ENCODE measurements at places on chromosomes 2 and 18.

- no peak for DNase-seq
These were observed 23.3 kb downstream of the PAX8 start for GRCh38 chr2:113255140-113256070.

DNA sequence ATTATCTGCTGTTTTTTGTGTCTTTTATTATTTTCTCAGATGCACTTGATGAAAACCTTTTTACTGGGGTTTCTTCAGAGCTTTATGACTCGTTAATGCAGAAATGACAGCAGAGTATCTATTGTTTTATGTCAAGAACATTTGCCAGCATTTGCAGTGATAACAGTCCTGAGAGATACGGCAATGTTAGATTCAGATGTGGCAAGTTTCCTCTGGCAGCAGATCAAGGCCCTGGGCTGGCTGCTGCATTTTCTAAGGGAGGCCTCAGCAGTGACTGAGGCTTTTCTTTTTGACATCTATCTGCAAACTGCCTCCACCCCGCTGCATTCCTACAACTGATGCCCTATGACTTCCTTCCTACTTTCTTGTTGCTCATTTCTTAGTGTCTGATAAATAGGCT lies 40.2 kb downstream of the EFEMP1 start:
- DNase-seq, result no peak

- no peak for DNase-seq
These were observed 347.6 kb upstream of the VRK2 start for GRCh38 chr2:57698935-57699449.

DNA sequence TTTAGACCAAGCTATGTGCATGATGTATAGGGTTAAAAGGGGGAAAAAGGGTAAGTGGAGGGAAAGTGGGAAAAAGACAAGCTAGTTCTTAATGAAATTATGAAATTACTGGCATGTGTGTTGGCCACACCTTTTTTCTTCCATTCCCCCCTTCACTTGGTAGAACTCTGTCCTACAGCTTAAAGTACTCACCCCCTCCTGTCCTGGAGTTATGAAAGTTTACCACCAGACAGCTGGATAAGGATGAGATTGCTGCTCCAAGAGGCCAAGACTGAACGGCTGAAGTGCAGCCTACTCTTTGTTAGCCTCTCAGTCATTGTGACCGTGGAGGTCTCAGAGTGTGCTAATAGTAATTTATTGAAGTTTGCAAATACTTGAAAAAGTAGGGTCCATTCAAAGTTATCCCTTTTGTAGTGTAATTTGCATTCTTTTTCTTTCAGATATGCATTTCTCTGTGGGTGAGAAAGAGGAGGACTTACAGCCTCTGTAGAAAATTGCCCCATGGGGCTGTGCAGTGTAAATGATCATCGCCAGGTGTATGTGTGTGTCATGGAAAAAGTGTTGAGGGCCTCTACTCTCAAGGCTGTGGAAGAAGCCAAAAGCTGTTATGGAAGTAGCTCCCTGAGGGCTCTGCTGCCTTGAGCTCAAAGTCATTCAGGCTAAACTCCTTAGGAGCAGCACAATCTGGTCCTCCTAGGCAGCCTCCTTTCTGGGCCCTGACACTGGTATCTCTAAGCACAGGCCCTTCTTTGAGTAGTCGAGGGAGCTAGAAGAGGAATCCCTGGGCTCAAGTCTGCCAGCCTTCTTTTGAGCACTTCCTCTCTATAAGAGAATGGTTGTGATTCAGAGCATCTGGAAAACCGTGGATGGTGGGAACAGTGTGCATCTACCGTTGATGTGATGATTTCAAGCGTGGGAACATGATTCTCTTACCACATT lies 46.2 kb downstream of the LHCGR start:
- no peak for DNase-seq

DNA sequence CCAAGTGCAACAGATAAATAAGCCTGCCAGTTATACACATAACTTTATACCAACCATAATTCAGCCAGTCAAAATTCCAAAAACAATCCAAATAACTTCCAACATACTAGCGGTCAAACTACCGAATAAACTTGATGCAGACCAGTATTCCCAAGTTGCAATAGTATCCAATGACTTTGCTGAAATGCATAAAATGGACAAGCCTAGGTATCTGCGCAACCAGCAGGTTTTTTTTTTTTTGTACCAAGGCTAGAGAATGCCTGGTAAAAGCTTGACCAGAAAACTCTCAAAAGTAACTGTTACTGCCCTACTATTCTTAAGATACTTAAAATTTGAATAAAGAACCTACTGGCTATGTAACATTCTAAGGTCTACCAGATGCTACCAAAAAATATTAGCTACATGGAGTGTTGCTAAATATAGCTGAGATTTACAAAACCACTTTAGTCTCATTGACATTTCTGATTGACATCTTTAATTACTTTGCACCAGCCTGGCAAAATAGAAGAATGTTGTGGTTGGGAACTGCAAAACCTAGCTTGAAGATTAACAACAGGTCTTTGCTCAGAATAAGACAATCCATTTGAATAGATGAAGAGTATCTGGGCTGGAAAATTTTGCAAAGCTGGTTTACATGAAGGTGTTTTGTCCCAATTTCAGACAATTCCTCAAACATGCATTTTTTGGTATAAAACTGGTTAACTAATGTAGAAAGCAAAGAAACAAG lies 7.3 kb downstream of the SRSF7 start:
- no peak for DNase-seq

DNA sequence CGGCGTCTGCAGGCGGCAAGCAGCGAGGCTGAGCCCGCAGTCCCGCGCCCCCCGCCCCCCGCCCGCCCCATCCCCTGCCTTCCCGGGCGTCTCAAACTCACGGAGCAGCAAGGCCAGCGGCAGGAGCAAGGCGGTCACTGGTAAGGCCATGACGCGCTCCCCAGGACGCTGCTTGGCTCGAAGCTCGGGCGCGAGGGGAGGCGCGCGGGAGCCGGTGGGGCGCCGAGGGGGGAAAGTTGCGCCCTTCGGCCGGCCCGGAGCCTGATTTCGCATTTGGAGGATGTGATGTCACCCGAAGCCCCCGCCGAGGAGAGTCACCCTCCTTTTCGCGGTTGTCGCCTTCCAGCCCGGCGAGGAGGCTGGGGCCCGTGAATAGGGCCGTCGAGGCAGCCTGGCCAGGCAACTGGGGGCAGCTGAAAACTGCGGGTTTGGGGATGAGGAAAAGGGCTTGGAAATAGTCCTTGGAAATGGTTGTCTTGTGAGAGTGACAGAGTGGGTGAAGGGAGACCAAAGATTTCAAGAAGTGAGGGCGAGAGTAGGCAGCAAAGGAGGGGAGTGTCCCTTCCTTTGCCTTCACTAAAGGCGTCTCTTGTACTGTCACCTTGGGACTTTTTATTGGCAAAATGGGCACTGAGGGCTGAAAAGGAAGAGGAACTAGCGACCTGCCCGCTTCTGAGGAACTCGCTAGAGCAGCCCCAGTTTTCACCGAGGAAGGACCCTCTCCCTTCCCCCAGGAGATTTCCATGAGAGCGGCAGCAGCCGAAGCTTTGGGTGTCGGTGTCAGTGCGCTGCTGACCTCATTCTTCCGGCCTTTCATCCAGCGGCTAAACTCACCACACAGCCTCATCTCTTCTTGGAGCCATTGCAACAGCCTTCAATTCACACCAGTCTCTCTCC lies at the start of gene CD8A:
TSS of gene CD8A (minus strand) at position 238 of the 897 bp plus-strand sequence. CDS start at position 150, 88 bp downstream.
- DNase-seq, result no peak

GRCh38 chr18:77897606-77898005 lies 648.0 kb downstream of the GALR1 start:
- DNase-seq, result no peak

DNA sequence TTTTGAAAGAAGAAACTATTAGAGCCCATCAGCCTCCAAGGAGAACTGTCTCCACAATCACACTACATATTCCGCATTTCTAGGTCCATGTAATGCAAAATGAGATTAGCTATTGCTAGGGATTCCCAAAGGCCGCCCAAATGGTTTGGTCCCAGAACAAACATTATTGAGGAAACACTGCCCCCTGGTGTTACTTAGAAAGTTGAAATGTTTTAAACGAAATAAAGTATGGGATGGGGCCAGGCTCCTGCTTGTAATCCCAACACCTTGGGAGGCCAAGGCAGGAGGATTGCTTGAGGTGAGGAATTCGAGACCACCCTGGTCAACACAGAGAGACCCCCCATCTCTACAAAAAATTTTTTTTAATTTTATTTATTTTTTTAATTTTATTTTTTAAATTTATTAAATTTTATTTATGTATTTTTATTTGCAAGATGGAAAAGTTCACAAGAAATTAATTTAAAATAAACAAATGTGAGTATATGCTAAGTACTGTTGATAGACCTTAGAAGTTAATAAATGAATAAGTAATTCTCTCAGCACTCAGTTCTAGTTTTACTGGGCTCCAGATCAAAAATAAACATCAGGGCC lies 5.5 kb downstream of the NHEJ1 start:
- no peak for DNase-seq

DNA sequence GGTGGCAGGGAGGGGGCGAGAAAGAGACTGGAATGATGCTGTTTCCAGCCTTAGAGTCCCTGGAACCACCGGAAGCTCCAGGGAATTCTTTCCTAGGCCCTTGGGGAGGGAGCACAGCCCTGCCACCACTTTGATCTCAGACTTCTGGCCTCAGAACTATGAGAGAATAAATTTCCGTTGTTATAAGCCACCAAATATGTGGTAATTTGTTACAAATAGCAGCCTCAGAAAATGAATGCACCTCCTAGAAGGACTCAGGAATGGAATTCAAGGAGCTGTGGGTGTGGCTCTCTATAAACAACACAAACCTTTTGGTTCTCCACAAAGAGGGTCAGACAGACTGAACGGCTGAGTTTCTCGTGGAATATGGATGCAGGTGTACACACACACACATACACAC lies 144.5 kb downstream of the ACKR3 start:
- DNase-seq, result no peak

DNA sequence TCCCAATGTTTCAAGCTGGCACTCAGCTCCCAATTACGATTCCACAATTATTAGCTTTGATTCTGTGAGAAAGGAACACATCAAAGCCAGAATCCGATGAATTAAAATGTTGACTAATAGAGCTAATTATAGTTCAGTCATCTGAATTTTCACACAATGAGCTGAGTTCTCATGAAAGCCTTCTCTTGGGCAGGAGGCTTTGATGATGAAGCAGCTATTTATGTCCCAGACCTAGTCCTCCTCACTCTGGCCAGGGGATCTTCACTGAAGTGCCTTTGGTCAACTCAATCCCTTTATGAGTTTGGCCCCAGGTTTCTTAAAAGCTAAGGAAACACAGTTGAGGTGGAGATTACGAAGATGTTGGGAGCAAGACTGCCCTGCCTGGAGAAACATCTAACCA lies 74.7 kb upstream of the PPM1B start:
- DNase-seq, result no peak

DNA sequence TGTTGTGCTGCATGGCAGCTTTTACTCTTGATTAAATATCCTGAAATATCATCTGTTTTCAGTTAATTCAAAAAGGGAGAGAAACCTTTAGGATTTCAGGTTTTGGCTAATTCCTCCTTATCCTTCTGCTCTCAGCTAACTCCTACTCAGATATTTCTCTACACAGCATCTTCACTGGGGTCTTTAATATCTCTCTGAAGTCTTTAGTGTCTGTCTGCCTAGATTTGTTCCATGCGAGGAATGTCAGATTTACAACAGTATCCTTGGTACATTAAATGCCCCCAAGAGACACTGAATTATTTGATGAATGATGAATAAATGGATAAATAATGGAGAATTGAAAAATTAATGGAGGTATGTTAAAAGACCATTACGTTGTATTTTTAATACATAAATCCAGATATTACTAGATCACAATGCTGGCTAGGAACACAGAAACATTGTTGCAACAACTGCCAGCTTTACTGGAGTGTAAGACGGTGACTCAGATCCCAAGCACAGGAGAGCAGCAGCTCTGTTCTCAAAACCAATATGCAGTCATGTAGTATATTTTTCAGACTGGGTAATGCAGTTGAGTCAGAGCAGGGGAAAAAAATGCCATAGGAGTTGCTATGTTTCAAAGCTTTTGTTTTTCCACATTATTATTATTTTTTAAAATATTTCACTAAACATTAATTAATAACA lies 388.0 kb upstream of the SYT4 start:
- DNase-seq, result no peak

- no peak for DNase-seq
These were observed 26.0 kb downstream of the MARCO start for GRCh38 chr2:118968042-118968441.

- DNase-seq, result no peak
These were observed 95.9 kb downstream of the POLE4 start for GRCh38 chr2:75054296-75054695.

GRCh38 chr2:238235331-238235732 lies 4.5 kb downstream of the HES6 start:
- DNase-seq, result no peak

DNA sequence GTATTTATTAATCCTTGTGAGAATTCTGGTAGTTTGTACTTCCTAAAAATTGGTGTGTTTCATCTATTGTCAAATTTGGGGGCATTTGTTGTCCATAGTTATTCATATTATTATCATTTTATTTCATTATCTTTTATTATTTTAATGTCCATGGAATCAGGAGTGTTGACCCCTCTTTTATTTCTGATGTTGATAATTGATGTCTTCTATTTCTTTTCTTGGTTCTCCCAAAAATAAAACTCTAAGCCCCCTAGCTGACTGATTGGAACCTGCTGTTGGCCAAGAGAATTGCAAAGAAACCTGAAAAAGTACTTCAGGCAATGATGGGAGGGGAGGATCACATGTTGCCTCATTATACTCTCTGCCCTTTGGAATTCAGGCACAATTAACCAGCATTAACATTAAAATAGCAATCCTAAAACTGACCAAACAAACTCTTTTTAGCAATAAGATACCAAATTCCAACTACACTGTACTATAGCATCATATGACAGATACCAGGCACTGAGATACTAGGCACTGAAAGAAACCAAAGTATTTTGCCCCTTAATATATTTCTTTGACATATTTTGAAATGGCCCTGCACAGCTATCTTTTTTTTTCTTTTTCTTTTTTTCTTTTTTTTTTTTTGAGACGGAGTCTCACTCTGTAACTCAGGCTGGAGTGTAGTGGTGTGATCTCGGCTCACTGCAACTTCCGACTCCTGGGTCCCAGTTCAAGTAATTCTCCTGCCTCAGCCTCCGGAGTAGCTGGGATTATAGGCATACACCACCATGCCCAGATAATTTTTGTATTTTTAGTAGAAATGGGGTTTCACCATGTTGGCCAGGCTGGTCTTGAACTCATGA lies 1097.2 kb upstream of the CNTNAP5 start:
- DNase-seq, result no peak

DNA sequence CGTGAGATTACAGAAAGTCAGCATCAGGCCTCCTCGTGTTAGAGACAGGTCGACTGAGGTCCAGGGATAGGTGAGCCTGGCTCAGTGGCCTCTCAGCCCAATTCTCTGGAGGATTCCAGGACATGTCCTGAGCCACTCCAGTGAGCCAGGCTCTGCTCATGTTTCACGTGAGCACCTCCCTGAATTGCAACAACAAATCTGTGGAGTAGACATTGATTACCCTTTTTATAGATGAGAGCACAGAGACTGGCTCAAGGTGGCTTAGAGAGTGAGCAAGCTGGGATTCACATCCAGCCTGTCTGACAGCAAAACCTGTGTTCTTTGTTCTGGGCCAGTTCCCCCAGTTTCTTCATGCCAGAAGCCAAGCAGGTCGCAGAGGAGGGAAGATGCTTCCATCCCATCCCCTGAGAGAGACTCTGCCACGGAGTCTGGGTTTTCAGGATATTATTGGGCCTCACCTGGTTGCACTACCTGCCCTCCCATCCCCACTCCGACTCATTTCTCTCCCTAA lies 46.4 kb downstream of the HS1BP3 start:
- DNase-seq, result no peak

GRCh38 chr2:172449911-172450550 lies 22.6 kb downstream of the ITGA6 start:
- no peak for DNase-seq
